ENCODE measurements at places on chromosomes 13 and 19.
A peak's percentile ranks its signal among the peaks of the same experiment; 100 is the strongest.

- no peak for DNase-seq
Measured at GRCh38 chr13:114275304-114275703, 6.1 kb upstream of the UPF3A start.

- DNase-seq: no peak
Measured at GRCh38 chr19:57914531-57914930, 1.9 kb downstream of the ZNF417 start.

GRCh38 chr19:54518844-54519243, 16.2 kb downstream of the LAIR2 start:
- no peak for DNase-seq

DNA sequence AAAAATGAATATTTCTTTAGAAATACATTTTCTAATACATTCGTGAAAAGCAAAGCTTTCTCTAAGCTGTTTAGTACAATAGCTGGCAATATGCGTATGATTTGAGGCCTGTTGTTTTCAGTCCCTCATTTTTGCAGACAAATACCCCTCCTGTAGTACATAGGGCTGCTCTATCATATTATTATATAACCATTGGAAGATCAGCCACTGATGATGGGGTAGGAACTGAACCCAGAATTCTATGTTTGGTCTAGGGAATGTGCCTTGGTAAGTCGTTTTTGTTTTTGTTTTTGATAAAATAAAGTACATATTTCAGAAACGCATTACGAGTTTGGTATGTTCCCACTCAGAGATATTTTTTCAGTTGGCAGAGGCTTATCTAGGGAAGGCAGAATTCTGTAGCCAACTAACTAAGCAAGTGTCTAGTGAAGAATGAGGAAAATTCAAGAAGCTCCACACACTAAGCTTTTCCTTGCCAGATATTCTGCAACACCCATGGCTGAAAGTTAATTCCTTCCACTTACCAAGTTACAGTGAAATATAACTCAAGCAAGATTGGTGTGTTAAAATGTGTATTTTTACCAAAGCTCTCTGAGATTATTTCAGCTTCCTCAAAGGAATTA, 656.9 kb upstream of the MIR17HG start:
- DNase-seq: no peak

GRCh38 chr13:42107421-42107820, 59.0 kb downstream of the DGKH start:
- DNase-seq: no peak

- no peak for DNase-seq
Measured at GRCh38 chr13:95378603-95379002, 77.4 kb upstream of the ABCC4 start.

GRCh38 chr19:38944981-38945506, 14.3 kb downstream of the MRPS12 start:
- no peak for DNase-seq

DNA sequence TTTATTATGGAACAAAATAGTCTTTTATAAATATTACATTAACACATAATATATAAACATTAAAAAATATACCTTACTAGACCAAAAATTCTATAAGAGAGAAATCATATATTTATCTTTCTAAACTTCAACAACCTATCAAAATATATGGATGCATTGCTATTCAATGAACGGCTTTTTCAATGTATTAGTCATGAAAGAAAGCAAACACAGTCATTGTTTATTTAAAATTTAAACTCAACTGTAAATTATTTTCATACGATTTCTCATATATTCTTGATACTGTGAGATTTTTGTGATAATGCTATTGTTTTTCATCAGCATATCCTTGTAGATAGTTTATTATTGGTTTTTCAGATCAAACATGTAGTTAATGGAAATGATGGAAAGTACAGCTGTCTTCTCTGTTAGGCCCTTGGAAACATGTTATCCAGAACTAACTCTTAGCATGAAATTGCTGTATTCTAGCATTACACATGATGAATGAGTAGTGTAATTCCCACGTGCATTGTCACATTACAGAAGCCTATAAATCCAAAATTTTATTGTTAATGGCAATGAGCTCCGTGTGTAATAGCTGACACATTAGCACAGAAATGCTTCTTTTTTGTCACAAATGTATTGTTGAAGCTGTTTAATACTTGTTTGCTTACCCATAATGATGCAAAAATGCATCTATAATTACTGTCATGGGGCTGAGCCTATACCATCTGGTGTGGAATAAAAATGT, 1639.9 kb downstream of the SLITRK5 start:
- no peak for DNase-seq

DNA sequence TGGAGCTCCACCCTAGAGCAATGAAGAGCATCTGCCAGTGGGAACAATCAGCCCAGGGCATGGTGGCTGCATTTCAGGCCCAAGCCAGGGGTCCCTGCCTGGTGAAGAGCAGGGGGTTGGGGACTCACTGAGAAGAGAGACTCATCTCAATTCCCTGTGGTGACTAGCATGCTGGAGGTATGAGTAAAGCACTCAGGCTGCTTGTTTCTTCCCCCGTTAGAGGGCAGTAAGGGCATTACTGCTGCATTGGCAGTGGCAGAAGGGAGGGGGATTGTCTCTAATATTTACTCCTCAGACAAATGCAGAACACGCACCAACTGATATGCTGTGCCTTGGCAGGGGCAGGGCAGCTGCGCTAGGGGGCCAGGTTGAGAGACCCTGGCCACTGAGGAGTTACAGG, 329.1 kb downstream of the SLITRK5 start:
- DNase-seq: no peak

DNA sequence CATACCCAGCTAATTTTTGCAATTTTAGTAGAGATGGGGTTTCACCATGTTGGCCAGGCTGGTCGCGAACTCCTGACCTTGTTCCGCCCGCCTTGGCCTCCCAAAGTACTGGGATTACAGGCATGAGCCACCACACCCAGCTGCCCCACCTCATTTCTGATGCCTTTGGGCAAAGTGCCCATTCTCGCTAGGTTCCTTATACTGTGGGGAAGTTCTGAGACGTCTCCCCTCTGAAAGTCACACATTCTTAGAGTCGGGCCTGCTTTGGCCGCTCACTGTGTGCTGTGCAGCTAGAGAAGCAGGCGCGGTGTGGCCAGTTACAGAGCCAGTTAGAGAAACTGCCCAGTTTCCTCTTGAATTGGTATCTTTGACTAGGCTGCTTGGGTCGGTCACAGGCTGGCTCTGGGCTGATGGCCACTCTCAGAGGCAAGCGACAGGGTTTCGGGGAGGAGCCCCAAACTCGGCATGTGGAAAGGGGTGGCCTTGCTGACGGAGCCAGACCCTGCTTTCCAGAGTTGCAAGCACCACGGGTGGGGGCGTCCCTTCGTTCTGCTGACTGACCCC, 18.0 kb downstream of the PRAM1 start:
- DNase-seq: peak; percentile 28

DNA sequence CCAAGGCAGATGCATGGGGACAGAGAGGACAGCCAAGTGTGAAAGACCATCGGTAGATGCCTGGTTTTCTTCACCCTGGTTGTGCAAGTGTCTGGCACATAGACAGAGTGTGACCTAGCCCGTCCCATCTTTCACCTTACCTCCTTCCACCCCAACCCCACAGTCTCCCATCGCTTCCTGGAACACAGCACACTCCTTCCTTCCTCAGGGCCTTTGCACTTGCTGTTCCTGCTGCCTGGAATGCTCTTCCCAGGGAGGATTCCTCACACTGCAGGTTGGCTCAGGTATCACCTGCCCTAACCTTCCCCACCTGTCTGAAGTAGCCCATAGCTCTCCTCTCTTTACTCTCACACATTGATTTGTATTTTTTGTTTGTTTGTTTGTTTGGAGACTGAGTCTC, 3.0 kb downstream of the FIZ1 start:
- no peak for DNase-seq

GRCh38 chr19:11027381-11027780, 61.9 kb upstream of the LDLR start:
- no peak for DNase-seq

DNA sequence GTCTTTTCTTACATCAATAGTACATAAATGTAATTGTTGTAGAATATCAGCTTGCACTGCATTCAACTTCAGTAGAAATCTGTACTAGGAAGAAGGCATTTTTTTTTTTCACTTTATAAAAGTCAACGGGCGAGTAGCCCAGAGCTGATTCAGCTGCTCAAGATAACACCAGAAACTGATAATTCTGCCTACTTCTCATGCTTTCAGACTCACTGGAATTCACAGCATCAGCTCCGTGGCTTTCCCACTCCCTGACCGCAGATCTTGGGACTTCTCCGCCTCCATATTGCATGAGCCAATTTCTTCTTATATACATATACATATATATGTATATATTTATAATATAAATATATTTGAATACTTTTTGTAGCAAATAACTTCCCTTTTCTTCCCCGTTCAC, 263.1 kb upstream of the RXFP2 start:
- no peak for DNase-seq

- DNase-seq: no peak
Measured at GRCh38 chr13:25977216-25977615, 74.6 kb downstream of the SHISA2 start.

GRCh38 chr19:50998686-50999085, 2.7 kb downstream of the KLK8 start:
- no peak for DNase-seq

GRCh38 chr13:21777166-21777565, 106.3 kb downstream of the FGF9 start:
- DNase-seq: no peak

- no peak for DNase-seq
Measured at GRCh38 chr13:108705031-108705430, 75.6 kb downstream of the MYO16 start.

DNA sequence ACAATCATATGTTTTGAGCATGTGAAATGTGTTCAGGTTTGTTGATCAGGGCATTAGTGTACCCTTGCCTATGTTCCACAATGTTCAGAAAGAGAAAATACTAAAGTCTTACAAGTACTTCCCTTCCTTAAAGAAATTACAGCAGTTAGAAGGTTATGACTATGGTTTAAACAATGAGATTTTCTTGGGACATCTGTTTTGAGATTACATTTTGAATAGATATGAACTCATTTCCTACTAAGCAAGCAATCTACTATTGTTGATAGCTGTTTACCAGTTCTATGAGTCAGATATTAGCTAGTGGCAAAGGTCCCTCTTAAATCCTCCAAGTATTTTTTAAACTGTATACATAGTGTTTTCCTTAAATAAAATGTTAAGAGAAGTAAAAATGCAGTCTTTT, 241.3 kb downstream of the DACH1 start:
- DNase-seq: no peak

DNA sequence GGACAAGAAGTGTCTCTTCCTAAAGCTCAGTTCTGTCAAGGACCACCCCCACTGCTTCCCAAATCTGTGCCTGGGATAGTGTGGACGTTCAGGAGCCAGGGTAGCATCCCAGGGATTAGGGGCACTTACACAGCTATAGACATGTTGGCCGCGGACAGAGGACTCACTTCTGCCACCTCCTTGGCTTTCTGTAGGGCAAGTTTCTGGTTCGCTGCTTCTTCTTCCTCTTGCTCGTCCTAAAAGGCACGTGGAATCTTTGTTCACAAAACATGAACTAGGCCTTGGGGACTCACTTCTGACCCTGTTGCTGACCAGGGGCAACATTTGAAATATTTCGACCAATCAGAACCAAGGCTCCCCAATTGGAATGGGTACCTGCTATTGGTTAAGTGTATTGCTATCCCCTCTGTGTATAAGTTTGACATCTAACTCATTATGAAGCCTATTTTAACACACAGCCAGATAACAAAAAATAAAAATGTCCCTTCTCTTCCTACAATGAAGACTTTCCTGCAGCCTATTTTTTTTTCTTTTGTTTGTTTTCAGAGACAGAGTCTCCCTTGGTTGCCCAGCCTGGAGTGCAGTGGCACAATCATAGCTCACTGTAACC, 150.3 kb downstream of the IER2 start:
- no peak for DNase-seq

DNA sequence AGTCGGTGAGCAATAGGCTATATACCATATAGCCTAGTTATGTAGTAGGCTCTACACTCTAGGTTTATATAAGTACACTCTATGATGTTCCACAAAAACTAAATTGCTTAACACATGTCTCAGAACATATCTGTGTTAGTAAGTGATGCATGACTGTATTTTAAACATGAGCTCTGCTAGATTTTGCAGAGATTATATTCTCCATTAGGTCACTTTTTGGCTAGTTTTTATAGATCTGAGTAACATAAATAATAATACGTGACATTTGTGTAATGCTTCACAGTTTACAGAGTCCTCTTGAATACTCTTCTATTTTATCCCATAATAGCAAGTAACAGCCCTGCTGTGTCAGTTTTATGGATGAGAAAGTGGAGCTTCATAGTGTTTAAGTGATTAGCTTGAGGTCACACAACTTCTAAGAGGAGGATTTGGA, 47.8 kb downstream of the NDFIP2 start:
- no peak for DNase-seq

DNA sequence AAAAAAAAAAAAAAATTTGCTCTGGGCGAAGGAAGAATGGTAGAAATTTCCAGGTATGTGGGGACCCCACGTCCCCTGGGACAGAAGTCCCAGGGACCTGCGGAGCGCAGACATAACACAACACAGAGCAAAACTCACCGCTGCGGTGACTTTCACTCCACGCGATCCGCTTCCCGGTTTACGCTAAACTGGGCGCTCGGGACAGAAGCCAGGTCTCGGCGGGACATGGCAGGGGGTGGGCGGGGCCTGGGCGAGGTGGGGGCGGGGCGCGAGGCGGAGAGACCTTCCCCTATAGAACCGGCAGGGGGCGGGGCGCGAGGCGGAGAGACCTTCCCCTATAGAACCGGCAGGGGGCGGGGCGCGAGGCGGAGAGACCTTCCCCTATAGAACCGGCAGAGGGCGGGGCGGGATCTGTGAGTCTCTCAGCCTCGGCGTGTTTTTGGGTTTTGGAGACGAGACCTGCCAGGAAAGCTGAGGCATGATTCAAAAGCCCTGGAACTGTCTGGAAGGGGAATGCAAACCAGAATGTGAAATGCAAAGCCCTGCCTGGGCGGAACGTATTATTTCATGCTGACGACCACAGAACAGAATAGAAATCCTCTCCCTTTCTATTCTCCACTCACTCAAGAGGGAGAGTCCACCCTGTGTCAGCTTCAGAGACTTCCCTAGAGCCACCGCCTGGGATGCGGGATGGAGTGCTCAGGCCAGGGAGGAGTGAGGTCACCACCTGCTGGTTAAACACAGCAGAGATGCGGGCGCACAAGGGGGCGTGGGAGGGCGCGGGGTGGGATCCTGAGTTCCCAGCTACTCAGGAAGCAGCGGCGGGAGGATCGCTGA, 20.2 kb upstream of the ERVV-1 start:
- DNase-seq: peak; percentile 87

DNA sequence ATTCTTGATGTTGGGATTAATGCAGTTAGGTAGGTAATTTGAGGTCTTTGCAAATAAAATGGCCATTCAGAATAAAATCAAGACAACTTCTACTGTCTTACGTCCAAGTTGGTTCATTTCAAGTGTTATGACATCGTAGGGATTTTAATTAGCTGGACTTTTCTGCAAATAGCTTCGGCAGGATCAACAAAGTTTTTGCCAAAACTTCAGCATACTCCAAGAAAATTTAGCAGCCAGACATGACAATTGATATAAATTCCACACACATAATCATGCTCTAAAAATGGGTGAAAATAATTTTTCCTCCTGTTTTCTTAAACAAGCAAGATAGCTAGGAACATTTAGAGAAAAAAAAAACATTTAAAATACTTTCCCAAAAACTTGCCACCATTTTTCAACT, 158.8 kb downstream of the RGCC start:
- no peak for DNase-seq

- DNase-seq: peak; percentile 13
Measured at GRCh38 chr13:21671620-21672286, 880 bp downstream of the FGF9 start.

Data from CD4-positive, alpha-beta T cell treated with Interleukin-21 for 1 hour (primary cell).